ENCODE measurements at places on chromosomes 2 and 18.

GRCh38 chr18:32595832-32596231 is 125.2 kb upstream of the GAREM1 start:
- no peak for DNase-seq

DNA sequence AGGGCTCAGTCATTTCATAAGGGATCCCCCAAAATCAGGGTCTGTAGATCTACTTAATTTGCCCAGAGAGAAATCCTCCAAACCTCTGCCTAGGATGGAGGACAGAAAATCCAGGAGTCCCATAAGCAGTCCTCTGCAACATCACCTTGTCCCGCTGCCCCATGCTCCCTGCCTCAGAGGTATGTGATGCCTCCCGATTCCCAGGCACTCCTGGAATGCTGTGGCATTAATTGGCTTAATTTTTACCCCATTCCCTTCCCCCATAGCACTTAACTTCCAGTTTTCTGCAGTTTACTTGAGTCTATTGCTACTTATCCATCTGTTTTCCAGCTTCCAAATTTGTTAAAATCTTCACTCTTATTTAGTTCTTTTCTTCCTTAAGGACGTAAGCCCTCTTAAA is 91.6 kb upstream of the TSPYL6 start:
- no peak for DNase-seq

- DNase-seq, result no peak
These were observed 69.2 kb downstream of the HIBCH start for GRCh38 chr2:190250421-190250820.

DNA sequence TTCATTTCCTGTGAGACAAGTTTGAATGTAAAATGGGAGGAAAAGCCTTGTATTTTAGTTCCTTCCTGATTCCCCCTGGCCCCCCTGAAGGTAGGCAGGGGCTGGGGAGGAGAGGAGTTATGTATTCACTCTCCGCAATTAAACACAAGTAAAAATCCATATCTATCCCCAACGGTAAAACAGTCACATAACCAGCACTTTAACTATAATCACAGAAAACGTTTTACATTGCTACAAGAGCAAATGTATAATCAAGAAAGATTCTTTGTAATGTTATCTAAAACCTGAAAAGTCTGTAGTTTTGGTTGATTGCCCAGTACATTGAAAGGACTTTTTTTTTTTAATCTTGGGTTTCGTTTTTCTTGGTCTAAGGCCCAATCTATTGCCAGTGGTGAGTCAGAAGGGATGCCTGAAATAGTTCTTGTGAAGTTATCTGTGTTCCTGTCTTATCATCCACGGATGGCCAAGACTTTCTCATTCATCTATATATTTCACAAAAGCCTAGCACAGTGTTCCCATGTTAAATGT is 34.5 kb upstream of the CCNYL1 start:
- no peak for DNase-seq

DNA sequence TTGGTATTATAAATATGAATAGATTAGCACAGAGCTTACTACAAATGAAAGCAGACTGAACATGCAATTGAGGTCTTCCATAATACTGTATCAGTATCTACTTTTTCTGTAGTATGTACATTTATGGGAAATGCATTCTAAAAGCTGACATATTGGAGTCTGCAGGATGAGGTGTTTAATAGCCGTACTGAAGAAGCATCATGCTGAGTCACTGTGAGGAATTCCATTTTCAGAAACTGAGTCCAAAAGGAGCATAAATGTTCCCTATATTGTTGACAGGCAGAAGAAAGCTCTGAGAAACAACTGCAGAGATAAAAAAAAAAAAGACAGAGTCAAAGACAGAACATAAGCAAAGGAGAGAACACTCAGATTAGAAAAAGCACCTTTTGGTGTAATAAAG is 366.7 kb upstream of the SPHKAP start:
- no peak for DNase-seq

GRCh38 chr2:9748577-9748976 is 94.7 kb upstream of the TAF1B start:
- no peak for DNase-seq

DNA sequence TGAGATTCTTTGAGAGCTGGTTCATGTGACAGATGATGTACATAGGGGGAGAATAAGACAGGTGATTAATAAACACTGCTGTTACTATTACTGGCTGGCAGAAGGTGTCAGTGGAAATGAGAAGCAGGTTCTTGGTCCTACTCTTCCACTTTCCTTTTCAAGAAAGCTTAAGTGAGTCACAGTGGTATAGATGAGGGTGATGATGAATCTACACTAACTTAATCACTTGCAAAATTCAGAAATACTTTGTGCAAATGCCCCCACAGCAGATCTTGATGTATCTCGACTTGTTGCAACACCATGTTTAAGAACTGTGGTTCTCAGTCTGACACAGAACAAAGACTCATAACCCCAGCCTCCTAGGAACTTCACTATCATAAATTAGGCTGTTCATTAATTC is 35.9 kb upstream of the MGAT5 start:
- no peak for DNase-seq

- no peak for DNase-seq
These were observed 168.3 kb downstream of the ASB1 start for GRCh38 chr2:238594796-238595749.

DNA sequence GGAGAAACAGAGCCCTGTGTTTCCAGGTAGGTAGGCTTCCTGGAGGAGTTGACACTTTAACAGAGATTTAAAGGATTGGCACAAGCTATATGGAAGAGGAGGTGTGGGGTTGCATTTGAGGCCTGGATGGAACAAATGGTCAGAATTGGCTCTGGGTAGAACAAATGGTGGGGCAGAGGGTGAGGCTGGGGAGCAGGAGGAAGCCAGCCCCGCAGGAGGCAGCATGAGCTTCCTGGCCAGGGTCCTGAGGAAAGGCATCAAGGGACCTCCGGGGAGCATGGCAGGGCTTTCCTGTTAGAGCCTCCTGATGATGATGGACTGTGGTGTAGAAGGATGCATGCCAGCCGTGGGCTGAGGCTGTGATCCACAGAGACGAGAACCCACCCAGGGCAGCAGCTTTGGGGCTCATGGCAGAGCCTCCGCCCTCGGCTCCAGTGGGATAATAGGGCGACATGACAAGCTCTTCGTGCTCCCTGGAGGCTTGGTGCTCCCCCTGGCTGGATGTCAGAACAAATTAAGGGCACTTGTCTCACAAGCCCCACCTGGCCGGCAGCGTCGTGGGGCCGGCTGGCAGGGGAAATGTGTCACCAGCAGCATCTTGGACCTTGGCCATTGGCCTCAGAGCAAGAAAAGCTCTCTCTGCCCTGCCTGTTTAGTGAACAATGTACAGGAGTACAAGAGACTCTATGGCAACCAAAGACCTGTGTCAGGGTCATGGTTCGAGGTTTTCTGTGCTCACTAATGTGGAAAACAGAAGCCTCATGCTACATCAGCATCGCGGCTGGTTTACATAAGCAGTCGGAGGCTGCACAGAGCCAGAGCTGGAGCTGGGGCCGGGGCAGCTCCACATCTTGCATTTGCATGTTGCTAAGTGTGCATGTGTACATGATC is 153.5 kb downstream of the MYCN start:
- no peak for DNase-seq

GRCh38 chr18:9969247-9969646 is 55.4 kb downstream of the VAPA start:
- no peak for DNase-seq
